Hematopoietic multipotent progenitor cell treated with erythropoietin and hydrocortisone succinate and interleukin-3 and kit ligand, for 17 days (in vitro differentiated cells): ENCODE measurements at places on chromosomes 6 and 20.

- no peak for DNase-seq
Observed at GRCh38 chr6:85406641-85407075, 43.2 kb upstream of the NT5E start.

DNA sequence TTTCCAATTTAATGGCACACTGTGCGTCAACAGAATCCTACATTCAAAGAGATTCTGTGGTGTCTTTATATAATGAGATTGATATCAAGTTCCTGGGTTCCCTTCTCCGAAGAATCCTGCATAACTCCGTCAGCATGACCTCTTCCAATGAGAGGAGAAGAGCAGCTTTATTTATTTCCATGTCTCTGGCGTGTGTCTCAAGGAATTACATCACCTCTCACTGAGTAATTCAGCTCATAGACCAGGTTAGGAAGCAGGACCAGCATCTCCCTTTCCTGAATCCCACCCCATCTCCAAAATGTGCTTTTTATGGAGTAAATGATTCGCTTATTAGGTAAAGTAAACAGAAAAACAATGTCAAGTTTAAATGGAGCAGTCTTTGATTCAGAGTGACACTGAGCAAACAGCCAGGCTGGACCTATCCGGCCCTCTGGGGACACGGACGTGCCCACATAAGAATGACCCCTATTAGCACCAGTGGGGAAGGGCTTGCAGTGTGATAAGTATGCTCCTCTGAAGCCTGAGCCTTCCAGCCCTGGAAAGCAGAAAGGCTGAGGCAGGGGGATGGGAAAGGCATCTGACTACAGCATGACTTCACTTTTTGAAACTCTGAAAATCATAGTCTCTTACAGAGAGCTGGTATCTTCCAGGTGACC, 165.2 kb downstream of the CLIC5 start:
- no peak for DNase-seq

DNA sequence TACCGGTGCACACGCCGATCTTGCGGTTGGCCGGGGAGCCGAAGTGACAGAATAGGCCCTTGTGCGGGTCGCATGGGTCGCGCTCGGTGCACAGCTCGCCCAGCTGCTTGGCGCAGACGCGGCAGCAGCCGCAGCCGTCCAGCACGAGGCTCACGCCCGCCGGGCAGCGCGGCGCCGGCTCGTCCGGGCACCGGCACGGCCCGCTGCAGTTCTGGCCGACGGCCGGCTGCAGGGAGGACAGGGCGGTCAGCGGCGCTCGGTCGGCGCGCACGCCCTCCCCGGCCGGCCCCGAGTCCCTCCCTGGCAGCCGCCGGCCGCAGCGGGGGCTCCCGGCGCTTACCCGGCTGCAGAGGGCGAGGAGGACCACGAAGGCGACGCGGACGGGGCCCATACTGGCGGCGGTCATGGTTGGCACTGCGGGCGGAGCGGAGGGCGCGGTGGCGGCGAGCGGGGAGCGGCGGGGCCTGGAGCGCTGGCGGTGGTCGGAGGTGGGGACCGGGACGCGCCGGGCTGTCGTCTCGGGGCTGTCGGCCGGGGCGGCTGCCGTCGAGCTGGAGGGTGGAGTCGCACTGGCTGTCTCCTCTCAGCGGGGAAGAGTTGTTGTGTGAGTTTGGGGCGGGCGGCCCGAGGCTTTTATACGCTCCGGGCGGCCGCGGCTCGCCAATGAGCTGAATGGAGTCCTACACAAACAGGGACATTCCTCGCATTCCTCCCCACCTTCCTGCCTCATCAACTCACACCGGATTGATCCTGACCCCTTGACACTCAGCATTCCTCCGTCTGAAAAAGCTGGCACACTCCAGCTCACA, at the start of gene CCN2:
CCN2 (minus strand) TSS at position 606 of the 809 bp plus-strand sequence; CDS start at position 406, 200 bp downstream.
- DNase-seq: no peak

GRCh38 chr6:62298745-62299392, 12.8 kb upstream of the KHDRBS2 start:
- no peak for DNase-seq

DNA sequence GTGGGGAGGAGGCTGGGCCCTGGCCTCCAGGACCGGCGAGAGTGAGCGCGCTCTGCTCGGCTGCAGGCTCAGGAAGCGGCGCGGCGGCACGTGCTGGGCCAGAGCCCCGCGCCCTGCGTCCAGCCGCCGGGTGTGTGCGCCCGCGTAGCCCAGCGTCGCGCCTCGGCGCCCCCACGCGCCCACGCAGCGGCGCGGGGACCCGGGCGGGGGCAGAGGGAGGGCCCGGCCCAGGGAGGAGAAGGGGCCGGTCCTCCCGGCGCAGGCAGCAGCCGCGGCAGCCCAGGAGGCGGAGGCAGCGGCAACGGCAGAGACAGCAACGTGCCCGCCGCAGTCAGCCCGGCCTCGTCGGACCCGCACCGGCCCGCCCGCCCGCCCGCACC, at the start of gene EYA2:
EYA2 (plus strand) TSS at position 265 of the 380 bp plus-strand sequence. CDS start 95,168 bp downstream, outside the sequence.
- DNase-seq: no peak

DNA sequence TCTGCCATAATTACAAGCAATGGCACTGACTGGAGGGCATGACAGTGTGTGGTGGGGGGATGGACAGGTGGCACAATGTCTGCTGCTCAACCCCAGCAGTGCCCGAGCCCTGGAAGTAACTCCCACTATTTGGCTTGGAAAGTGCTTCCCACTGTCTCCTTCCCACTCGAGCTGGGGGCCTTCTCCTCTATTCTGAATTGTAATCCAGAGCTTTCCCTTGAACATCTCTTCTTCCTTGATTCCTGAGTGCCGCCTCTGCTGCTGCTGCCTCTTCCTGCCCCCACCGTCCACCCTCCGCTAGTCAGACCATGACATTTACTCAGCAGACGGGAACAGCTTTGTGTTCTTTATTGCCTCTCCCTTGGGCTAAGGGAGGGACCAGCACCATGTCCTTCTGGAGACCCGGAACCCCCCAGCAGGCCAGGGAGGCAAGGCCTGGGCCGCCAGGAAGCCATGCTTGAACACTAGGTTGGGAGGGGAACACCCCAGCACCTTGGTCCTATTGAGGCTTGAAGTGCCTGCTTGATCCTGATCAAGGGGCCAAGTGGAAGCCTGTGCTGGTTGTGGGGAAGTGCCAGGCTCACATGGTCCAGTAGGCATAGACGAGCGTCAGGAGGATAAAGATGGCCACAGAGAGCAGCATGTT, 17.0 kb downstream of the CCDC167 start:
- DNase-seq: no peak

DNA sequence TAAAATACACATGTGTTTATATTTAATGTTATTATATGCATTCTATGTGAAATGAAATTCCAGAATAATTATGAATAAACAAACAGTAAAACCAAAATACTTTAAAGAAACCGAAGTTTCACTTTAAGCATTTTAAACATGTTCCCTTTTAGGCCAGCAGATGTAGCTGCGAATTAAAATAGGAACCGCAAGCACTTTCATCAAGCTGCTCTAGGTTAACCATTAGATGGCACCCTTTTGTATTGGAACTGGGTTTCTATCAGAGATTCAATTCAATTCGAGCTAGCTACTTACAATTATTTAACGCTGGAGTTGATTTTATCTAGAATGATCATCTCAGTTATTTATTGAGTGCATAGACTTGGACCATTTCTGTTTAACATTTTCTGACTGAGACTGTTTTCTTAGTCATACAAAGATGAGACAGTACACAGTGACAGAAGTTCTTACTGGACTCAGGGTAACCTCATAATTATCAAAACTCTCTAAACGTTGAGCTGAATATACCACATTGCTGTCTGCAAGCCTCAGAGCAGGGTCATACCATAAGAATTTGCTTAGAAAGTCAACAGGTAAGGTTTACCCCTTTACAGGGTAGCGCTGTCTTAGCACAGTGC, 8.5 kb downstream of the TMEM242 start:
- peak; percentile 89 for DNase-seq

DNA sequence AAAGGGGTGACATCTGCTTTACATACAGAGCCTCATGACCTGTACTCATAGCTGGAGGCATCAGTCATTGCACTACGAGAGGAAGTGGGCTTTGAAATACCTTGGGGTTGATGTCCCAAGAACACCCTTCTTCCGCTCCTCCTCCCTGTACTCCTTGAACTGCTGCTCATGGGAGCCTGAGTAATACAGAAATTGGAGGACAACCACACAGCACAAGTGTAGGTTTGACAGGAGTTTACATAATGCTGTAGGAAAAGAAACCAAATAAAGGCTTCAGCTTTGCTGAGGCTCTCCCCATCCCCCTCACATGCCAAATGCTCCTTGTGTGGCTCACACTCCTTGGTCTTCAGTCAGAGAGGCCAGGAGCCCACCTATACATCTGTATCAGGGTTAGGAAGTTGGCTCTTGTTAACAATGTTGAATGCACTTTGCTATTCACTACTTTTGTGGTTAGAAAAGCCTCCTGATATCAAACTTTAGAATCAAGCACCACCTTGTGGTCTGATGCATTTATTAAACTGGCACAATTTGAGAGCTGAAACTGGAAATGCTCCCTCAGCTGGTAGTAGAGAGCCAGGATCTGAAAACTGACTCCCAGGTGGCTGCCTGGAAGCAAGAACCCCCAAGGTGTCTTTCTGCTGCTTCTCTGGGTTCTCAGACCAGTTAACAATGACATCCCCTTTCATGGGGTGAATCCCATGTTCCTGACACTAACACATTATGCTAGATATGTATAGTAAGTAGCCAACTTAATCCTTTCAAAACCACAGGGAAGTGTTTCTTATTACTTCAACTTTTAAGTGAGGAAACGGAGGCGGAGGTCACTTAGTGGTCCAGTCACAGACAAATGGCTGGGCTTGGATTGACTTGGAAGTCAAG, 56.2 kb upstream of the EDN1 start:
- DNase-seq: no peak

GRCh38 chr6:76881414-76881813, 581.9 kb downstream of the HTR1B start:
- no peak for DNase-seq

GRCh38 chr20:10618611-10619245, 55.1 kb downstream of the JAG1 start:
- no peak for DNase-seq

DNA sequence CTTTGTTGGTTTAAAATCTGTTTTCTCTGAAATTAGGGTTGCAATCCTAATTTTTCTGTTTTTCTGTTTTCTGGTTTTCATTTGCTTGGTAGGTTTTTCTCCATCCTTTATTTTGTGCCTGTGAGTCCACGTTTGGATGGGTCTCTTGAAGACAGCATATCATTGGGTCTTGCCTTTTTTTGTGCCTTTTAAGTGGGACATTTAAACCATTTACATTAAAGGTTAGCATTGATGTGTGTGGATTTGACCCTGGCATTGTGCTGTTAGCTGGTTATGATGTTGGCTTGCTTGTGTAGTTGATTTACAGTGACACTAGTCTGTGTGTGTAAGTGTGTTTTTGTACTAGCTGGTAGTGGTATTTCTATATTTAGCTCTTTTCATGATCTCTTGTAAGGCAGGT, 28.0 kb upstream of the CST5 start:
- DNase-seq: no peak

GRCh38 chr6:135358251-135358821, 139.2 kb downstream of the AHI1 start:
- DNase-seq: no peak

GRCh38 chr20:38609815-38610214, 8.2 kb downstream of the ARHGAP40 start:
- no peak for DNase-seq

DNA sequence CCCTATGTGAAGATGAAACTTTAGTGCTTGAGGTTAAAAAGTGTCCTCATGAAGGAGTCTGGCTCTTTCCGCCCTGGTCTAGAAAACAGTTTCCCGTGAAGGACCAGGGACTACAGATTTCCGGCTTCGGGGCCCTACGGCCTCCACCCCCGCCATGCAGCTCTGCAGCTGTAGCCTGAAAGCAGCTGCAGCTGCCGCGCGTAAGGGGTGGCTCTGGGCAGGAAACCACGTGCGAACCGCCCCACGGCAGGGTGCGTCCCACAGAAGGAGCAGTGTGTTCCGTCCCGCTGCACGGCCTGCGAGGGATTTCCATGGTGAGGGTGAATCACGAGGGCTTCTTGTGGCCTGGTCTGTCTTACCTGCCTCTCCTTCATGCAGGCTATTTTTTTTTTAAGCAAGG, 117.0 kb downstream of the ERMARD start:
- DNase-seq: no peak

- DNase-seq: no peak
Observed at GRCh38 chr20:21947406-21947805, 241.9 kb downstream of the PAX1 start.
